ENCODE measurements at places on chromosomes 12 and 14.
A peak's percentile ranks its signal among the peaks of the same experiment; 100 is the strongest.

GRCh38 chr12:67067453-67068203 is 201.5 kb upstream of the CAND1 start:
- DNase-seq, result no peak

- peak; percentile 29 for DNase-seq
Measured at GRCh38 chr12:9334041-9334692, 126.0 kb upstream of the PZP start.

- DNase-seq, result peak; percentile 17
Measured at GRCh38 chr14:85280074-85280473, 249.9 kb upstream of the FLRT2 start.

GRCh38 chr14:62667421-62667914 is 377.8 kb downstream of the KCNH5 start:
- DNase-seq, result no peak

DNA sequence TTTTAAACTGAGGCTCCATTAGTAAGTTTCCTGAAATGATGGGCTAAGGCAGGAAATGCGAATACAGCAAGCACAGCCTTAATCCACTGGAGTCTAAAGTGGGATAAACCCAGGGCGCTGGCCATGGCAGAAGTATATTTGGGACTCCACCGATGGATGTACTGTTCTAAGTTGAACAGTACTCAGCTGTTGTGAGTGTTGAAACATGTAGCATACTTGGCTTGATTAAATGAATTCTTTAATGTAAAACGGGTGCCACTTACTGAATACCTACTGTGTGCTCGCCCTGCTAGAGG is 996 bp downstream of the SSPN start:
- peak; percentile 34 for DNase-seq

DNA sequence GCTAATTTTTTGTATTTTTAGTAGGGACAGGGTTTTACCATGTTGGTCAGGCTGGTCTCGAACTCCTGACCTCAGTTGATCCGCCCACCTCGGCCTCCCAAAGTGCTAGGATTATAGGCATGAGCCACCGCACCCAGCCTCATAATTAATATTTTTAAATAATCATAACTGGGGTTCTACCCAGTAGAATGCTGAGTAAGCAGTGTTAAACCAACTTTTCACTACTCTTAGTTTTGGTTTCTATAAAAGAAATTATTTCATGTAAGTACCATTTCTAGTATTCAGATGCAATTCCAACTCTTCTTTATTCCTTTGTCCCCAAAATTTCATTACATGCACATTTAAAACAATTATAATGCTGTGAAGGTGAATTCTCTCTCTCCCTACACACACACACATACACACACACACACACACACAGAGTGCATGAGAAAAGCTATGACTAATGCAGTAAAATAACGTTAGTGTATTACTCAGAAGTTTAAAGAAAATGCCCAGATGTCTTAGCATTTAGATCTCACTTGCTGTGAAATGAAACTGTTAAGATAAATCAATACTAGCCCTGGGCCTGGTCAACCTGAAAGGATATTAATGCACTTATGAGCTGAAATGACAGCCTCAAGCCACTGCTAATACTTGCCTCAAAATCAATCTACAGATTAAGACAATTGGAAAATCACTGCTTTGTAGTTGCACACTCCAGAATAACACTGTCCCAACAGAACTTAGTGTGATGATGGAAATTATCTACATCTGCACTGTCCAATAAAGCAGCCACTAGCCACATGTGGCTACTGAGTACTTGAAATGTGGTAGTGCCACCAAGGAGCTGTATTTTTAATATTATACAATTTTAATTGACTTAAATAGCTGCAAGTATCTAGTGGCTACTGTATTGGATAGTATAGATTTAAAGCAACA is 36.0 kb downstream of the PTPN21 start:
- DNase-seq, result peak; percentile 71

DNA sequence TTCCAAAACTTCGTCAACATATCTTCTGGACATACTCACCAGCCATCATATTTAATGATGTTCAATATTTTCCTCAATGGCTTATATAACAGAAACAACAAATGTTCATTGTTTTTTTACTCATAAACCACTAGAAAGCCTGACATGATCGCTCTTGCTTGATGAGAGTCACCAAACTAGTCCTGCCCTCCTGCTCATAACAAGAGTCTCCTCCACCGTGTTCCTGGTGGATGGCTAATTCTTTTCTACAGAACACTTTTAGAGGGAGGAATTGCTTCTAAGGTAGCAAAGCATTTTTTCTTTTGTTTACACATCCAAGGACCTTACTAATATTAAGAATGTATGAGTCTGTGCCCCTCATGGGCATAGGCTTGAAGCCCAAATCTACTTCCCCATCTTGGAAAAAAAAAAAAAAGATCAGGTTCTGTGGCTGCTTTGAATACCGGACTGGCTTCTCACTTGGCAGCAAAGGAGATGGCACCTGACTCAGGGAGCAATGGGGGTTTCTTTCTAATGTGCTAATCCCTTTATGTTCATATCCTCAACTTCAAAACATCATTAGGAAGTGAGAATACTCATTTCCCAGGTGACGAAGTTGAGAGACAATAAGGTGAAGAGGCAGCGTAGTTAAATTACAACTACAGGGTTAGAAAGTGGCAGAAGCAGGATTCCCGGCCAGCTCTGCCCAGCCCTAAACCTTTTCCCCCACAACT is 188.8 kb downstream of the EPS8 start:
- DNase-seq, result no peak

DNA sequence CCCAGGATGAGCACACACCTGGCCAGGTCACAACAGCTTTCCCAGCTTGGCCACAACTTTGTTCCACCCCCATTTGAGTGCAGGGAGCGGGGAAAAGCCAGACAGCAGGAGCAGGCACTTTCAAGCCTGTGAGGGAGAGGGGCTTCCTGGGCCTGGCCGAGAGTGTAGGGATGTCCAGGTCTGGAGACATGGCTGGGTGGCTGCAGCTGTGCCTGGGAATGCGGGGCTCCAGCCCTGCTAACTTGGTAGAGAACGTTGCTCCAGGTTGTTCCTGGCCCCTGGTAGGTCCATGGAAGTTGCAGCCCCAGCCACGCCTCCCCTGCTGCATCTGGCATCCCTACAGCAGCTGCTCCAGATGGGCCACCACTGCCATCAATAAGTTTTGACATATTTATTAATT is 738.5 kb downstream of the SLC6A15 start:
- DNase-seq, result no peak

- no peak for DNase-seq
Measured at GRCh38 chr12:94222351-94223084, 74.1 kb downstream of the PLXNC1 start.

DNA sequence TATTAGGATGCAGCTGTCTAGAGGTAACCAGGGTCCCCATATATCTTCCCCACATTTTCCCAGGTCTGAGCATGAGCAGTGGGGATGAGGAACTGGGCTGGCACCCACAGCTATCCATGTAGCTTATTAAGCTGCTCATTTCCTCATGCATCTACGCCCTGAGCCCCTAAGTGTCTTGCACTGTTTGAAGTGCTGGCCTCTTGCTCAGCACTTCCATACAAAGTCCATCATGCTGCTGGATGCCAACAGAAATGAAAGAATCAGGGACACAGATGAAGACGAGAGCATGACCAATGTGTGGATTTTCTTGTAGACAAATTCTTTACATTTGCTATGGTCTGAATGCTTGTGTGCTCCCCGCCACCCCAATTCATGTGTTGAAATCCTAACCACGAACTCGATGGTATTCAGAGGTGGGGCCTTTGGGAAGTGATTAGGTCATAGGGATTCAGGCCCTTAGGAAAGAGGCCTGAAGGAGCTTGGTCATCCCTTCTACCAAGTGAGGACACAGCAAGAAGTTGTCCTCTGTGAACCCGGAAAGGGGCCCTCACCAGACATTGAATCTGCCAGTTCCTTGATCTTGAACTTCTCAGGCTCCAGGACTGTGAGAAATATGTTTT is 54.5 kb downstream of the C12orf75 start:
- peak; percentile 57 for DNase-seq

- DNase-seq, result peak; percentile 71
Measured at GRCh38 chr14:32508281-32508680, 179.2 kb downstream of the AKAP6 start.

DNA sequence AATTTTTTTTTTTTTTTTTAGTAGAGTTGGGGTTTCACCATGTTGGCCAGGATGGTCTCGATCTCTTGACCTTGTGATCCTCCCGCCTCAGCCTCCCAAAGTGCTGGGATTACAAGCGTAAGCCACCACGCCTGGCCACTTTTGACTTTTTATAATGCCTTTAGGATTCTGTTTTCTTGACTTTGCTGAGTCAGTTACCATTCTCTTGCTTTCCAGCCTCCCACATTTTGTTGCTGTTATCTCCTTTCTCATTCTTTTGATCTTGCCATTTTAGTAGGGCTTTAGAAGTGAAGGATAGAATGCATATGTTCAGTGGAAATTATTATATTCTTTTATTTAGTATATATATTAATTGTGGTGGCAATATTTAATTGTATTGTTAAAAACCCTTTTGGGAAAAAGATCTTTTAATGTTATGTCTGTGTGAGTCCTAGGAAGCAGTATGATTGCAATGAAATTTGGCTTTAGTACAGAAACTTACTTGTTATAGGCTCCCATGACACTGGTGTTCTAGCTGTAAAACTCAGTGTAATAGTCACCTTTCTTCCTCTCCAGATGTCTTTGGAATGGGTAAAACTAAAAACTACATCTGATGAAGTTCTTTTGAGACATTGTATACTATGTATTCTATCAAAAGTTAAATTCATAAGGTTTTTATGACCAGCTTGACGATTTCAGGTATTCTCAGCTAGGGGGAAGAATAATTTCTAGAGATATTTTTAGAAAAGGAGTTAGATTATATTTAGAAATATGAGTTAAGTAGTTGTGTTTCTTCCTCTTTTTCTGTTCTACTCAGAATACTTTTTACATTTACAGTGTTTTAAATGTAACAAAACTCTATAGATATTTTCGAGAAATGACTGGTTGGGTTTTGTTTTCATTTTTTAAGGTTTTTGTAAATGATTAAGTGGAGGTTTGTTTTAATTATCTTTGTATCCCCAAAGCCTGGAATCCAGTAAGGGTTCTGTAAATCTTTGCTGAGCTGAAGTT is 74.7 kb downstream of the APAF1 start:
- DNase-seq, result no peak

GRCh38 chr14:49930720-49931119 is 37.8 kb downstream of the ARF6 start:
- DNase-seq, result no peak

- peak; percentile 29 for DNase-seq
Measured at GRCh38 chr12:2138871-2139308, 86.1 kb downstream of the CACNA1C start.

Data from fibroblast of skin of back (primary cell).